ENCODE measurements at places on chromosomes 12 and 14.

GRCh38 chr14:24699052-24699451, 65.1 kb upstream of the GZMB start:
- no peak for DNase-seq

- no peak for DNase-seq
These were observed 7.7 kb downstream of the PHETA1 start for GRCh38 chr12:111361073-111361716.

DNA sequence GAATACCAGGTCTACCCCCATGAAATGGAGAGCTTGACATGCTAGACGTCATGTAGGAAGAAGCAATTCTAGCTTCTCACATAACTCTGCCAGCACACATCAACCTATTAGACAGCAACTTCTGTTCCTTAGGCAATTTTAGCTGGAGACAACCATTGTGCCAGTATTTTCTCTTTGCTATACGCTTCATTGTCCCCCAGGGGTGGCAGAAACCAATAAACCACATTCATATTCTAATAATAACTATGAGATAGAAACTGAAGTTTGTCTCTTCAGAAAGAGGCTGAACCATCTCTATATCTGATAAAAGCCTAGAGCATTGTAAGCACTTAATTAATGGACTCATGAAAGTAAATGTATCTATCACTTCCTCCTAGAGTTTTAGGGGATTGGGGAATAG, 278.6 kb downstream of the FOXG1 start:
- DNase-seq, result no peak

GRCh38 chr12:101485021-101485420, 9.9 kb downstream of the SPIC start:
- DNase-seq, result no peak

- no peak for DNase-seq
These were observed 270.2 kb downstream of the SSPN start for GRCh38 chr12:26465419-26466097.

GRCh38 chr12:116820064-116820656, 61.1 kb downstream of the HRK start:
- DNase-seq, result no peak

All from stimulated activated CD8-positive, alpha-beta memory T cell treated with anti-CD3 and anti-CD28 coated beads, Interleukin-2, amount 100 ng/mL, for 1 hour (primary cell).